ENCODE measurements at places on chromosomes 13 and 19. TPM values are rescaled to one million over a fixed set of nuclear protein-coding genes. Genes with fewer than 3 reads are reported as not detected.

DNA sequence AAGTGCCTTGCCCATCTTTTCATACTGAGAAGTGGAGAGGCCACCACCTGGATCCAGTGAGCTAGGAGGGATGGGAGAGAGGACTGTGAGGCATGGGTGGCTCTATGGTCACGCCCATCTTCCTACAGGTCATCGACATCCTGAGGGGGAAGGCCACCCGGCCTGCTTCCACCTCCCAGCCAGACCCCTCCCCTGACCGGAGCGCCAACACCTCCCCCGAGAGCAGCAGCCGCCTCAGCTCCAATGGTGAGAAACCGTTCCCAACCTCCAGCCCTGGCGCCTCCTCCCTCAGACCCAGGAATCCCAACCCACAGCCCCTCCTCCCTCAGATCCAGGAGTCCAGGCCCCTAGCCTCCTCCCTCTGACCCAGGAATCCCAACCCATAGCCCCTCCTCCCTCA, 10.1 kb downstream of the BCL3 start:
- no peaks in the 10 kb centered on the region for H3K27me3 ChIP-seq
- H3K4me3 ChIP-seq: peak overlapping the region; percentile 52
- peak overlapping the region; percentile 77 for H3K27ac ChIP-seq
- peaks cover 57% of the 10 kb centered on the region for H3K36me3 ChIP-seq
- DNase-seq: no peak
- peaks cover 43% of the 10 kb centered on the region for H3K4me1 ChIP-seq

Gene MTUS2
- total RNA-seq: 0.21 TPM

DNA sequence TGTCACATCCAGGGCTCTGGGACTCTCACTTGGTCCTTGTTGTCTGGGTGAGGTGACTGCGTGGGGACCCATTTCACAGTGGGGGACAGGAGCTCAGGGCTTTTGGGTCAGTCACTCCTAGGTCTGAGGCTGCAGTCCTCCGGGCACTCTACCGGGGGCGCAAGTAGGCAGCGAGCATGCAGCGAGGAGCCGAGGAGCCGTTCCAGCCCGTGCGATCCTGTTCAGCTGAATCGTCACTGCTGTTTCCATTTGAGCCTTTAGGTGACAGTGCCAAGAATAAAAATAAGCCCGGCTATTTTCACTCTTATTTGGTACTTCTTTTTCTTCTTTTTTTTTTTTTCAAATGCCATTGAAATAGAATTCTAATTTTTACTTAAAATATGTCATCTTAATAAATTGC, 126.5 kb downstream of the ZNF536 start:
- DNase-seq: no peak
- no peak overlapping the region for H3K4me3 ChIP-seq
- peaks cover 20% of the 10 kb centered on the region for H3K27me3 ChIP-seq
- no peaks in the 10 kb centered on the region for H3K4me1 ChIP-seq
- no peaks in the 10 kb centered on the region for H3K36me3 ChIP-seq

Gene LYL1
- total RNA-seq: 27.2 TPM

- no peaks in the 10 kb centered on the region for H3K4me1 ChIP-seq
- H3K4me3 ChIP-seq: no peak overlapping the region
- H3K27me3 ChIP-seq: no peaks in the 10 kb centered on the region
- no peak overlapping the region for H3K27ac ChIP-seq
- no peaks in the 10 kb centered on the region for H3K36me3 ChIP-seq
Measured at GRCh38 chr13:22047785-22048104, 376.9 kb downstream of the FGF9 start.

Data from lower lobe of right lung (tissue), 2 donors.